ENCODE measurements at places on chromosomes 2 and 18.

GRCh38 chr18:21264651-21265050 lies 22.6 kb downstream of the GREB1L start:
- DNase-seq = no peak

DNA sequence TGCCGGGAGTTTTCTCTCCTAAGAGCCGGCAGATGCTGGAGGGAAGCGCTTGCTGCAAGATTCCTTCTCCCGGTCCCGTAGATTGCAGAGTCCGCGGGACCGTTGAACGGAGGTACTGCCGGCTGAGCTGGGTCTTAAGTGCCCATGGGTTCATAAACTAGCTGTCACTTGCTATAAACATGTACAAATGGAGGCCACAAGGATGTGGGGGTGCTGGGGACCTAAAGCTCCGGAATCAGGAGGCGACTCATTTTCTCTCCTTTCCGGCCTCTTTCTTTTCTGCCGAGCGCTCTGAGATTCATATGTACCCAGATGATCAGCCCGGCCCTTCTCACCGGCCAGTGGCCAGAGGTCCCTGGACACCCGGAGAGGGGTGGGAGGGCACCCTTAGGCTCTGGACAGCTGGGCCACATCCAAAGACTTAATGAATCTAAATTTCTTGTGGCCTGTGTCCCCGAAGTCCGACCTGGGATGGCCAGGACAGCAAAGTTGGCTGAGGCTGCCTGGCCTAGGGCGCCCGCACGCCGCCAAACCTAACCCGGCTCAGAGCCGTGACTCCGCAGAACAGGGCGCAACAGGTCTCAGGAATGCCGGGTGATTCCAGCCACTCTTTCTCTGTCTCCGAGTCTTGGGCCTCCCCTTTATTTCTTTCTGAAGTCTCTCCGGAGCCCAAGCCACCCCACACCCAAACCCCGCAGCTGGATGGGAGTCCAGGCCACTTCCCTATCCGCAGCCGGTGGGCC lies 2.4 kb upstream of the PAX3 start:
- no peak for DNase-seq

- no peak for DNase-seq
Measured at GRCh38 chr2:40955042-40955441, 503.2 kb upstream of the SLC8A1 start.

GRCh38 chr18:58158008-58158407 lies 114.0 kb downstream of the NEDD4L start:
- no peak for DNase-seq

- no peak for DNase-seq
Measured at GRCh38 chr2:216650626-216651257, 17.5 kb downstream of the IGFBP2 start.

DNA sequence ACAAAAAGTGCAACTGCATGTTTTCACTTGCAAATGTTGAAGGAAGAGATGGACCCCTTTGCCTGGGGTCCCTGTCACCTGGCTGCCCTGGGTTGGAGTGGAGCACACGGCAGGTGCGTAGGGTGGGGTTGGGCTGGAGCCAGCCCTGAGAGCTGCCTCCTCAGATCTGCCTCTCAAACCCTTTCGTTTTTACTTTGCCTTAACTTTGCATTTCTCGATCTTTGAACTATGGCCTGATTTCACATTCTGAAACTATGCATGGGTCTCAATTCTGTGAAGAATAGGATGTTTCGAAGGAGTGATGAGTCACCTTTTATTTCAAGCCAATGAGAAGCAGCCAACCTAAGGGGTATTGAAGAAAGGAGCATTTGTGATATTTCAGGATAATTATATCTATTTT lies 132.8 kb downstream of the ACOXL start:
- DNase-seq = no peak

DNA sequence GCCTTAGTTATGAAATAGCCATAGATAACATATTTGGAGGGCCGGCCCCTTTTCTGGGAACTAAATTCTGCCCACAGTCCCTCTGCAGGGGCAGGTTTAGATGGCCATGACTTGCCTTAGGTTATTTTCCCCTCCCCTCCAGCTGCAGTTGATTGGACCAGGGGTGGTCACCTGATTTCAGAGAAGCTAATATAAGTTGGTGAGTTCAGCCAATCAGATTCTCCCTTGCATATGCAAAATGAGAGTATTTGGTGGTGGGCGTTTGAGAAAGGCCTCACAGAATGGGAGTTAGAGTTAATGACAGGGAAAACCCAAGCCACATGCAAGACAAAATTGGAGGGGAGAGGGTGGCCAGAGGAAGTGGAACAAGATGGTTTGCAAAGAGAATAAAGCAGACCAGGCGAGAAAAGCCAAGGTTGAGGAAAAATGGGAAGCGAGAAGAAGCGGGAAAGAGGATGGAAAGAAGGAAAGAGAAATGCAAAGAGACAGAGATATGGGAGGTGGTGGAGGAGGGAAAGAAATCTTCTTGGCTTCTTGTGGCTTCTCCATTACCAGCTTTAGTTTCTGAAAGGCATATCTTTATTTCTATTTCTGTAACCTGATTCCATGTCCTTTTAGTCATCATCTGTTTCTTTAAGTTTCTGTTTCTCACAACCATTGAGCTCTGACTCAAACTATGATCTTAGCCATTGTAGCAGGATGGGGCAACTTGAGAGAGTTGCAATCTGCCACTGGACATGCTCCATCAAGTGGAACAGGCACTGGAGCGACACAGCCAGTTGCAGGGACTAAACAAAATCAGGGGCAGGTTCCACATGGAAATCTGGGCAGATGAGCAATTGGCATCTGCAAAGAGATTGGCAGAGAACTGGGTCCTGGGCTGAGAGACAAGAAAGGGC lies 108.1 kb upstream of the SIX3 start:
- no peak for DNase-seq

DNA sequence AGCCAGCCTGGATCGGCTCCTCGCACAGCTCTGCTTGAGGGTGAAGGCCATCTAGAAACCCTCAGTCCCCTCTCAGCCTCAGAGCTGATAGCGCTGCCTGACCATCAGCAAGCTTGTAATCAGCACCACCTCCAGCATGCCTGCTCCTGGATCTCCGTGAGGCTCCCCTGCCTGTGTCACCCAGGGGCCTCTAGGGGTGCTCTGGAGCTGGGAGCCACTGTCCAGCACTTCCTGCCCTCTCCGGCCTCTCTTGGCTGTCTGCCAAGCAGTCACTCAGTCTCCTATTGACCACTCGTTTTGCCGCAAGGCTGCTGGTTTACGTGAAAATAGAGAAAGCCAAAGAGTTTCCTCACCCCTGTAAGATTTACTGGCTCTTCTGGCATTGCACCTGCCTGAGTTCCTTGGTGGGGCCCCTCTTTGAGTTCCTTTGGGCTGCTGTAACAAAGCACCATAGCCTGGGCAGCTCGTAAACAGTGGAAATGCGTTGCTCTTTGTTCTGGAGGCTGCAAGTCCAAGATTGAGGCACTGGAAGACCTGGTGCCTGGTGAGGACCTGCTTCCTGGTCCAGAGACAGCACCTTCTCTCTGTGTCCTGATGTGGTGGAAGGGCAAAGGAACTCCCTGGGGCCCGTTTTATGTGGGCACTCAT lies 17.9 kb downstream of the CAPN10 start:
- no peak for DNase-seq

DNA sequence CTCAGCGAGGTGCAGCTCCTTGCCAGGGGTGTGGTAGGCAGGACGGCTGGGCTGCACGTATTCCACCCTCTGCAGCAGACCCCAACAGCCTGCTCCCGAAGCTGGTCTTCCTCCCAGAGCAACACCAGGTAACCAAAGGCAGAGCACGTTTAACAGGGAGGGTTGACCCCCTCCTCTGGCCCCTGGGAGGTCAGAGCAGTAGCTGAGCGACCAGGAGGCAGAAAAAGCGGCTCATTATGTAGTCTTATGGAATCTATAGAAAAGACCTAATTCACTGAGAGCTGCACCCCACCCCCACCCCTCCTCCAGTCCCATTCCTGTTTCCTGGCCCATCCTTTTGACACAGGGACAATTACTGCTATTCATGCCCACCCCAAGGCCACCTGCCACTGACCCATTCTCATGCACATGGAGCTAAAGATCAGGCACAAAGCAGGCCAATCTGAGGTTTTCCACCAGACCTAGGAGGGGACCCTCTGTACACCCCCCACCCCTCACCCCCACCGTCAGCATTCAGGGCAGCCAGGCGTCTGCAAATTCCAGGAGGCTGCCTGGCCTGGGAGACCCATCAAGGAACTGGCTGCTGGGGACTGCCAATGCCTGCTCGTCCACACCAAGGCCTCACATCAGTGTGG lies 60.9 kb upstream of the FZD7 start:
- no peak for DNase-seq

DNA sequence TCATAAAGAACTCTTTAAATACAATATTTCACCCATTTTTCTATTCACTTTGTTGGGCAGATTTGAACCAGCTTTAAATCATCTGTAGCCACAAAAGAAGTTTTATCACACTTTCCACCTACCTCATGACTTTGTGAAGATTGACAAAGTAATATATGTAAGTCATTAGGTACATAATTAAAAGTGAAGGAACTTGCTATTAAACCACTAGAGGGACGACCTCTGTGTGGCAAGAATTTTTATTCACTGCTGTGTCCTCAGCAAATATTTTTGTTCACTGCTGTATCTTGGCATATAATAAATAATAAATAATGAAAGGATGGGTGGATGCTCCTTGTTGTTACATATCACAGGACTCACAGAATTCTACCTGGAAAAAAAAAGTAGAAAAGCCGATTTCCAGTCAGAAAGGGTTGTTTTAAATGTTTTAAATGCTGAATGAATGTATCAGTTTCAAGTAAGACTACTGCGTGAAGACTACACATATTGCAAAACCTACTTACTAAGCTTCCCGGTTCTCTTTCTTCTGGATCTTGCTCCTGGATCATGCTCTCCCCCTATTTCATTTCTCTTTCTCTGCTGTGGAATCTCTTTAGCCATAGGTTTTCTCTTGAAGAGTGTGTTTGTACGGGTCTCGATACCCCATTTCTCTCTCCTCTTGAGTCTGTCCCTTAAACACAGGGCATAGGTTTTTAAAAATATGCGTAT lies 44.8 kb downstream of the KCMF1 start:
- no peak for DNase-seq

DNA sequence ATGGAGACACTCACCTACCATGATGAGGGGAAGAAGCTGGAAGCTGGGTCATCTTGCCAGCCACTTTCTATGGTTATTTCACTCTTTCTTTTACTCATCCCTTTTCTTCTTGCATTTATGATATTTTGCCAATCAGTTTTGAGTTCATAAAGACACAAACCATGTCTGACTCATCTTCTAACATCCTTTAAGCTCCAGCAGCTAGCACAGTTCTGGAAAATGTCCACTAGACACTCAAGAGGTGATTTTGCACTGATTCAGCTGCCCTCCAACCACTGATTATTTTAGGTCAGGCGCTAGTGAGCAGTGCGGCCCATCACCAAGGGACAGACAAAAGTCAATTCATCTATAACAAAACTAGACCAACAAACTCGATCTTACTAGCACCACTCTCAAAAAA lies 537.1 kb upstream of the ID2 start:
- no peak for DNase-seq

- DNase-seq = no peak
Measured at GRCh38 chr2:9832586-9832985, 10.7 kb upstream of the TAF1B start.

DNA sequence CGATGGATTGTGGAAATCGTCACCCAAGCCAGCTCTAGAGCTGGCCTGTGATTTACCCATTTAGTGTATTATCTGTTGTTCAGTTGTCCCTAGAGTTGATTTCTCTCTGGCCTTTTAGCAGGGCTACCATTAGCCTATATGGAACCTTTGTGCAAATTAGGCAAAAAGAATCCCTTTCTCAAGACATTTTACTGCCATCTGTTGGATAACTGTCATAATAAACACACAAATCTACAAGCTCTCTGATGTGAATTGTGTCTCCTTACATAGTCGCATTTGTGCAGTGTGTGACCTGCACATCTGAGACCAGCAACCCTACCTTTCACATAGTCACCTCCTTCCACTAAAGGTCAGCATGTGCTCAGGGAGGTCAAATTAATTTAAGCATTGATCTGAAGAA lies 34.0 kb downstream of the LOXHD1 start:
- no peak for DNase-seq

GRCh38 chr18:37419315-37419714 lies 146.3 kb downstream of the CELF4 start:
- no peak for DNase-seq

GRCh38 chr2:12347066-12347493 lies 369.7 kb upstream of the TRIB2 start:
- no peak for DNase-seq

- DNase-seq = no peak
Measured at GRCh38 chr2:31163011-31163539, 24.8 kb upstream of the GALNT14 start.

GRCh38 chr2:16249246-16250055 lies 309.1 kb downstream of the MYCN start:
- DNase-seq = no peak

DNA sequence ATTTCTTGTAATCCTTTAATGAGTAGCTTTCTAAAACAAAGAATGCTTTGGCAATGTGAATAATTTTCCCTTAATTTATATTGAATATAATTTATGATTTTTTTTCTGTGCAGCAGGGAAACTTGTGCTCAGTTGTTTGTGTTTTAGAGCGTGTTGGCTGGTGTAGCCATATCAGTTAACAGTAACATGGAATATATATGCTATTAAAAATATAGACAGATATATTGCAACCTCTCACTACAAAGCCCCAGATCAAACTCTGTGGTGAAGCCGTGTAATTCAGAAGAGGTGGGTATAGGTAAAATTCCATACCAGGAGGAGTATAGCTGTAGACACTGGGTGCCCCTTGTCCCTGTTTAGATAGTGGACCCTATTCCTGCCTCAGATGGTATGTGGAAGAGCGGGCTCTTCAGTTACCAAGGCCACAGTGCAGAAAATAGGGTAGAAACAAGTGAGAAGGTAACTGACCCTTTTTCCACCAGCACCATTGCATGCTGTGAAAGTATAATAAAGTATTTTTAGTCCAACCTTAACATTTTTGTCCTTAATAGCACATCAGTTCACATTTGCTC lies 18.1 kb upstream of the RASGRP3 start:
- DNase-seq = no peak

DNA sequence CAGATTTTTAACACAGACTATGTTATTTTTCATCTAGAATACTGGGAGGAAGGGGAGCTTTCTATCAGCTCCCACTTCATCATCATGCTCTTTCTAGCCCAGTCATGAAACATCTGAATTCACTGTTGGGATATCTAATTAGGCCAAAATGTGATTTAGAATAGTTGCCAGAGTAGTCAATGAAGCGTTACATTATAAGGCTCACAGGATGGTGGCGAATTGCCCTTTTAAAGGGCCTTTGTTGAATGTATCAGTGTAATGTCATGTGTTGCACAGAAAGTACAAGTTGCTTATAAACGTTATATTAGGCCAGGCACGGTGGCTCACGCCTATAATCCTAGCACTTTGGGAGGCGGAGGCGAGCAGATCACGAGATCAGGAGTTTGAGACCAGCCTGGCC lies 45.6 kb downstream of the PDE1A start:
- DNase-seq = no peak

- no peak for DNase-seq
Measured at GRCh38 chr2:32668254-32668653, 40.4 kb downstream of the TTC27 start.

GRCh38 chr2:40346535-40347354 lies 105.1 kb downstream of the SLC8A1 start:
- no peak for DNase-seq

- DNase-seq = no peak
Measured at GRCh38 chr2:73870084-73870483, 22.7 kb upstream of the ACTG2 start.

- DNase-seq = no peak
Measured at GRCh38 chr2:213376644-213377043, 92.4 kb downstream of the SPAG16 start.

Measured in cortex of kidney (tissue), 1 donor.